Gastrocnemius medialis (tissue), 4 donors: ENCODE measurements at places on chromosomes 12 and 14.

DNA sequence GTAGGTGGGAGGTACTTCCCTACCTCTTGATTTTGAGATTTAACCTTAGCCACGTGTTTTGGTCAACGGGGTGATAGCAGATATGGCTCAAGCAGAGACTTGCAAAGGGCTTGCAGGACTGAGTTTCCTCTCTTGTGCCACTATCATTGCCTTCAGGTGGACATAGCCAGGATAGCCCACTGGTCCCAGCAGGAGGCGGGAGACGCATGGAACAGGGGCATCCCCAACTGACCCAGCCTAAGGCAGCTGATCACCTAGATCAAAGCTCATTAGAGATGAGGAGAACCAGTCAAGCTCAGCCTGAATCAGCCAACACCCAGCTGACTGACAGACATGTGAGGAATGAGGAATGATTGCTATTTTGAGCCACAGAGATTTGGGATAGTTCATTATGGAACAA lies 49.6 kb downstream of the CALM1 start:
- DNase-seq: no peak

- no peak for DNase-seq
Measured at GRCh38 chr12:20264608-20265114, 103.7 kb upstream of the PDE3A start.

GRCh38 chr12:128008341-128008740 lies 258.6 kb upstream of the TMEM132C start:
- DNase-seq: no peak

- DNase-seq: no peak
Measured at GRCh38 chr12:58247633-58248032, 306.3 kb downstream of the ATP23 start.

DNA sequence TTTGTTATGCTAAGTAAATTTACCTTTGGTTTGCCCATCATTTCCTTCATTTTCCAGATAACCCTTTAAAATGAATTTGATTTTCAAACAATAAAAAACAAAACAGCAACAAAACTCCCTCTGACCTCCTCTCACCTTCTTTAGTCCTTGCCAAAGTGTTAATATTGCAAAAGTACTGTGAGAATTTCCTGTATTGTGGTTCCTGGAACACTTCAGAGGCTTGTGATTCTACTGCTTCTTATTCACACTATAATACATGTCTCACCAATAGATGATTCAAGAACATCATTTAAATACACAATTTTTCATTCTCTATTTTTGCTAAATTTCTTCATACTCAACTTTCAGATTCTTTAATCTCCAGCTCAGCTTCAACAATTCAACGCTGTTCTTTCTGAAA lies at the start of gene KLRD1:
TSS of gene KLRD1 (plus strand) at position 241 of the 400 bp plus-strand sequence. CDS start 208 bp downstream, outside the sequence.
- DNase-seq: no peak

DNA sequence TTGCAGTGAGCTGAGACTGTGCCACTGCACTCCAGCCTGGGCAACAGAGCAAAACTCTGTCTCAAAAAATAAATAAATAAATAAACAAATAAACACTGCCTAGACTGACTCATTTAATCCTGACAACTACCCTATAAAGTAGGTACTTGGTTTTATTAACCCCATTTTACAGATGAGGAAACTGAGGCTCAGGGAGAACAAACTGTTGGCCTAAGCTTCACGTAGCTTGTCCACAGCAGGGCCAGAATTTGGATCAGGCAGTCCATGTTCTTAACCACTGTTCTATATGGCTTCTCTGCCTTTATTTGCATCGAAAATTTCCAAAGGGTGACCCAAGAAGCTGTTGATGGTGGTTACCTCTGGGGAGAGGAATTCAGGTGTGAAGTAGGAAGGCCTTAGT lies 5.7 kb upstream of the POP5 start:
- DNase-seq: no peak

- DNase-seq: no peak
Measured at GRCh38 chr12:58007875-58008274, 66.5 kb downstream of the ATP23 start.

DNA sequence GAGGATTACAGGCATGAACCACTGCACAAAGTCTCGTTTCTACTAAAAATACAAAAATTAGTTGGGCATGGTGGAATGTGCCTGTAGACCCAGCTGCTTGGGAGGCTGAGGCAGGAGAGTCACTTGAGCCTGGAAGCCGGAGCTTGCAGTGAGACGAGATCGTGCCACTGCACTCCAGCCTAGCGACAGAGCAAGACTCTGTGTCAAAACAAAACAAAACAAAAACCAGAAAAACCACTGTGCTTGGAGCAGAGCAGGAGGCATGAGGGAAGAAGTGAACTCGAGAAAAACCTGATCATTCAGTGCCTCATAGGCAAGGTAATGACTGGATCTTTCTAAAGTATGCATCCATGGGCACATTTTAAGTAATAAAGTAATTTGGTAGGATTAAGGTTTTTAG lies 487.8 kb downstream of the KCNH5 start:
- DNase-seq: no peak

GRCh38 chr12:104974626-104975290 lies 11.4 kb upstream of the NOPCHAP1 start:
- DNase-seq: peak; percentile 17

DNA sequence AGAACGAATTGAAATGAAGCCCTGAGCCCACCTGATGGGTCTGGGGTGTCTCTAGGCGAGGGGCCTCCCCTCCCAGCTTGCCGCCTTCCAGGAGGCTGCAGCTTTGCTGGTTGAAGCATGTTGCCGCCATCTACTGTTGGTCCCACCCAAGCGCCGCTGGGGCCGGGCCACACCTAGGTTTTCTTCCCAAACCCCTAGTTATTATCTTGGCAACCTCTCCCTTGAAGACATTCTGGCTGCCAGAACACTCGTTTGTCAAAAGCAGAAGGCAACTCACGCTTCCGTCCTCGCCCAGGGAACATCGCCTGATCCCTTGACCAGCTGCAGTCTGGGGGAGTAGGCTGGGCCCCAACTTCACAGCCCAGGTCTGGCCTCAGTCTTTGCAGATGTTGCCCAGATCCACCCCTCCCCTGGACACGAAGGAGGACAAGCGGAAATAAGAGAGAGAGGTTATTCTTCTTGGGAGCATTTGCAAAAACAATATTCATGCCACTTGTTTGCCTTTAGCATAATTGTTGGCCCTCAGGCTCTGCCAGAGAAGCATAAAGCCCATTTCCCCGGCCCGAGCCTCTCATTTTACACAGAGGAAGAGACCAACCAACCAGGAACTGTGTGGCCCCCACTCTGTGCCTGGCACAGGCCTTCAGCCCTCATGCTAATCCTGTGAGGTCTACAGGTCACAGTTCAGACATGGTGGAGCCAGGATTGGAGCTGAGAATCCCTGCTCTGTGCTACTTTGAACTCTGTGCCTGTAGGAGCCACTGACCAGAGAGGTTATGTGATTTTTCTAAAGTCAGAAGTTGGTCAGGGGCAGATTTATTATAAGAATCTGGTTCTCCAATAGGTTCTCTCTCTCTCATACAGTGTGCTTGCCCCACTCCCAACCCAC lies 6.8 kb downstream of the EMP1 start:
- DNase-seq: peak; percentile 69

DNA sequence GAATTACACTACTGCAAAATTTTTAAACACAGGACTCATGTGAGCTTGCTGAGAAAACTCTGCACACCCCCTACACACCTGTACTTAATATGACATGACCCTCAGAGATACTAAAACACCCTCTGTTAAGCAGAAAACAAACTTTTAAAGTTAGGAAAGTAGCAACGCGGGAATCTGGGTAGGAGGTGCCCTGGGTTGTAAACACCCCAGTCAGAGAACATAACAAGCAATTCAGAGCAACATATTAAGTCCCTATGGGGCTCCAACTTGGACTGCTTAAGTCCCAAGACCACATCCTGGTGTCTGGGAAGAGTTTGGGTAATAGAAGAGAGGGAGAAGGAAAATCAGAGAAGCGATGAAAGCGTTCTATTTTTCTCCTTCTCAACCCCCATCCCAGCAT lies 1.2 kb downstream of the ATF7 start:
- DNase-seq: no peak

DNA sequence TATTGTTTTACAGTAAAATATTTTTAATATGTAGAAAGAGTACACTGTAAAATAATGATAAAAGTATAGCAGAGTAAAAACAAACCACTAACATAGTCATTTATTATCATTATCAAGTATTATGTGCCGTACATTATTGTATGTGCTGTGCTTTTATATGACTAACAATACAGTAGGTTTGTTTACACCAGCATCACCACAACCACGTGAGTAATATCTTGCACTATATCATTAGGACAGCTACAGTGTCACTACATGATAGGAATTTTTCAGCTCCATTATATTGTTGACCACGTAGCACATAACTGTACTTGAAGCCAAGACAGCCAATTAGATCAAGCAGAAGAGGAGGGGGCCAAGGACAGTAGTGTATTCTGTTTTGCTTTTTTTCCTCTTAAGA lies 415.4 kb downstream of the RAD51B start:
- no peak for DNase-seq

DNA sequence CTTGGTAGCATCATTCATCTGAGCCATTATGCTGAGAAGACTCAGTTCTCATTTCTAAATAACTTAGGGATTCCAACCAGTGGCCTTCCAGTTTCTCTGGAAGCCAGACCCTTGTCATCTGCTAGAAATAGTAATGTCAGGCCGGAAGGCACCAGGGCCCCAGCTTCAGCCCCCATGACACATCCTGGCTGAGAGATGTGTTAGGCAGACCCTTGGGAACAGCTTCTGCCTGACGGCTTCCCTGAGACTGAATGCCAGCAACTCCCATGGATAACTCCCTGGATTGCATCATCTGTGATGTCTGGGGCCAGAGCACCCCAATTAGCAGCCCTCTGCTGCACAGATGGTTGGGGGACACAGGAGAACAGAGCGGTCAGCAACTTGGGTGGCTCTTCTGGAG lies 583.5 kb upstream of the TBX3 start:
- DNase-seq: peak; percentile 13

DNA sequence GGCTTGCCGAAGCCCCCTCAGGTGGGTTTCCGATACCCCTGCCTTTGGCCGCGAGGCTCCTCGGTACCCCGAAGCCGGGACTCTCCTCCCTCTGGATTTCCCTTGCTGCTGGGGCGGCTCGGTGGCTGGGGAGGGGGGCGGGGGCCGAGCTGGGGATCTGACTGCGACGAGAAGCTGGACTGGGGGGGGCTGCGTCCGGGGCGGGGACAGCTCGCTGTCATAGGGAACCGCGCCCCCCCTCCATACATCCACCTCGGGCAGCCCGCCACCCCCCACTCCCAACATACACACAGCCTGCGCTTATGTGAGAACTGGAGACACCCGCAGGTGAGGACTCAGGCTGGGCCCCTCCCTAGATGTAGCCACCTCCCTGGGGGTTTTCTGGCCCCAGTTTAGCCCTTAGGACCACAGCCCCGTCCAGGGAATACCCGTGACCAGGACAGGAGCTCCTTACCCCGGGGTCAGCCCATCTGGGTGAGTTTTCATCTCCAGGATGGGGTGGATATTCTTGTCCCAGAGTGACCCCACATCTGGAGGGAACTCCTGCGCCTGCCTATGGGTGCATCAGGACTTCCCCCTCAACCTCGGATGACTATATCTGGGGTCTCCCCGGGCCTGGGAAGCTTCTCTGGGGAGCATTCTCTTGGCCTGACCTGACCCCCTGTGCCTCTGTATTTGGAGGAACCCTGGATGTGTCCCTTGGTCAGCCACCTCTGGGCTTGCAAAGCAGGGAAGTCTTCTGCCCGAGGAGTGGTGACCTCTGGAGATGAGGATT lies 687 bp downstream of the ASIC1 start:
- DNase-seq: no peak

DNA sequence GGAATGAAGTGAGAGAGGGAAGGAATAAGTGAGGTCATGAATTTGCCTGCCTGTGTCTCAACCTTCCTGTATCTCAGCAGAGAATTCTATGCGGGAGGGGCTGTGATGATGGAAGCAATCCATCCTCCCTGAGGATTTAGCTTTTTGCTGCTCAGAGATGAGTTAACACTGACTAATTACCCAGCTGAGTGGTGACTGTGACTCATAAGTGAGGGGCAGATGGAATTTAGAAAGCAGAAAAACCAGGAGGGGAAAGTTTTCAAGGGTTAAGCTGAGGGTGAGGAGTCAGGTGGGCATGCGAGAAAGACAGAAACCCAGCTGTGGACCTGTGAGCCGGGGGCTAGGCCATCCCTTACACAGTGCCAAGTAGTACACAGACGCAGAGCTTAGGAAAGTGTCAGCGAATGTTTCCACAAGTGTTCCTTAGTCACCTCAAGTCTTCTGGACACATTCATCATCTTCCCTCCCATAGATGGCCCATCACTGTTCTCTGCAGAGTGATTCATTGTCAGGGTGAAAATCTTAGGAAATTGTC lies 277.9 kb downstream of the IPO8 start:
- peak; percentile 37 for DNase-seq

GRCh38 chr12:29883941-29884554 lies 100.3 kb upstream of the TMTC1 start:
- DNase-seq: no peak

DNA sequence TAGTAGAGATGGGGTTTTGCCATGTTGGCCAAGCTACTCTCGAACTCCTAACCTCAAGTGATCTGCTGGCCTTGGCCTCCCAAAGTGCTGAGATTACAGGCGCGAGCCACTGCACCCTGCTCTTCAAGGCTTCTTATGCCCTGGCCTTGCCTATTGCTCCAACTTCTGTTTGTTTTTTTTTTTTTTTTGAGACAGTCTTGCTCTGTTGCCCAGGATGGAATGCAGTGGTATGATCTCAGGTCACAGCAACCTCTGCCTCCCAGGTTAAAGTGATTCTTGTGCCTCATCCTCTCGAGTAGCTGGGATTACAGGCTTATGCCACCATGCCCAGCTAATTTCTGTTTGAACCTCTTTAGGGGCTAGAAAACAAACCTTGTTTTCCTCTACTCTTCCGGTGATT lies 6.0 kb upstream of the ABCD4 start:
- no peak for DNase-seq

- DNase-seq: no peak
Measured at GRCh38 chr14:105709281-105710118, 183.1 kb downstream of the TMEM121 start.

DNA sequence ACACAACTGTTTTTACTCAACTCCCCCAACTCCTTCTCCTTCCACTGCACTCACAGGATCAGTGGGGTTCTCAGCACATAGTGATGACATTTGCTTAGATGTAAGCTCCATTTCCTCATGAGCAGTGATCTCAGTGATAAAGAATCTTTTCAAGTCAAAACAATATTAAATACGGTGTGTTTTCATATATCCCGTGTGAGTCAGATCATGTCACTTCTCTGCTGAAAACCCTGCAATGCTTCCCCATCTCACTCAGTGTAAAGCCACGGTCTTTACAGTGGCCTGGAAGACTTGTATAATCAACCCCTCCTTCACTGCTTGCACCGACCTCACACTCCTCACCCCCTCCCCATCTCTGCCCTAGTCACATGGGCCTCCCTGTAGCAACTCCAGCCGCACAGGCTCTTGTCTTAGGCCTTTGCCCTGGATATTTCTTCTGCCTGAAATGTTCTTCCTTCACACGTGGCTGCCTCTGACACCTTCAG lies 149.7 kb upstream of the ARHGAP5 start:
- no peak for DNase-seq

- DNase-seq: no peak
Measured at GRCh38 chr12:9947674-9948073, 15.5 kb upstream of the CLEC2A start.

- no peak for DNase-seq
Measured at GRCh38 chr12:15716581-15716980, 72.6 kb downstream of the EPS8 start.
